Activated CD4-positive, alpha-beta T cell treated with anti-CD3 and anti-CD28 coated beads, Interleukin-2, Interleukin-6, amounts not matched to agents 100 ng/mL and 50 ng/mL, durations not matched to agents 16 hours and 8 hours (primary cell): ENCODE measurements at places on chromosomes 4 and X.
A peak's percentile ranks its signal among the peaks of the same experiment; 100 is the strongest.

DNA sequence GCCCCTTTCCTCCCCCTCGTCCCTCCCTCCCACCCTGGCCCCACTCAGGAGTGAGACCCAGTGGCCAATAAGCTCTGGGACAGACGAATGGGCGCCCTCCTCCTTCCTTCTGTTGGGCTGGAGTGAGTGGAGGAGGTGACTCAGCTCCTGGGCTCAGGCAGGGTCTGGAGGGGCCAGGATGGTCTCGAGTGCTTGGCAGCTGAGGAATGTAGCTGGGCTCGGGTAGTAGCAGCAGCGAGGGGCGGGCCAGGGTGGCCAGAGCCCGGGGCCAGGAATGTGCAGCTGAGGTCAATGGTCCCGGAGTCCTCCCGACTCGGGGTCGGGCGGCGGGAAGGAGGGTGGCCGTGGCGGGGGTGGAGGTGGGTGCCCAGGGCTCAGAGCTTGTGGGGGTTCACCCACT is 15.0 kb downstream of the G6PD start:
- DNase-seq: no peak

DNA sequence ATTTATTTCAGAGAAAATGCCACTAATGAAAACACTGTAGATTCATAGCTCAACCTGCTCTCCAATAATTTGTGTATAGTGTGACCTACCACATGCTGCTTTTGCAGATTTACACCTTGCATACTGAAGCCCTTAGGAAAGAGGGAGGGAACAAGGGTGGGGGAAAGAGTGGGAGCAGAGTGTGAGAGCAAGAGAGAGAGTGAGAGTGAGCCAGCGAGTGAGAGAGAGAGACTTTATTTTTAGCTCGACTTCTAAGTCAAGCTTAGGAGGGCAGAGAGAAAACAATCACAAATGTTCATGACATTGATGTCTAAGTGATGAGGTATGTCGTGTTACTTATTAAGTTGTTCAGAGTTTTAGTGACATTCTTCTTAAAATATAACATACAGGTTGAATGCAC is 112.5 kb upstream of the HAND2 start:
- DNase-seq: no peak

DNA sequence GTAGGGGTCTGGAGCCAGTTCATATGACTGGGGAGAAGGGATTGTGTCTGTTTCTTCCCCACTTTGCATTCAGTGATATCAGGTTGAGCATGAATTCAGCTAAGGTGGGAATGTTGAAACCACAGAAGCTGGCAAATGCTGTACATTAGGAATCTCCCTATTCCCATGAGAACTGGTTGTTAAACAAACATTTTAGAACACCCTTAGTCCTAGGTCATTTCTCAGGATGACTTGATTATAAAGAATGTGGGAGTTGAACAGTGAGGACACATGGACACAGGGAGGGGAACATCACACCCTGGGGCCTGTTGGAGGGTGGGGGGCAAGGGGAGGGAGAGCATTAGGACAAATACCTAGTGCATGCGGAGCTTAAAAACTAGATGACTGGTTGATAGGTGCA is 62.6 kb upstream of the LIMCH1 start:
- DNase-seq: no peak

- DNase-seq: peak; percentile 48
These were observed 24.6 kb upstream of the CD40LG start for GRCh38 chrX:136623396-136623795.

- no peak for DNase-seq
These were observed 259.5 kb upstream of the BOD1L1 start for GRCh38 chr4:13887010-13887409.

GRCh38 chr4:156294577-156294976 is 340.9 kb upstream of the CTSO start:
- peak; percentile 3 for DNase-seq

DNA sequence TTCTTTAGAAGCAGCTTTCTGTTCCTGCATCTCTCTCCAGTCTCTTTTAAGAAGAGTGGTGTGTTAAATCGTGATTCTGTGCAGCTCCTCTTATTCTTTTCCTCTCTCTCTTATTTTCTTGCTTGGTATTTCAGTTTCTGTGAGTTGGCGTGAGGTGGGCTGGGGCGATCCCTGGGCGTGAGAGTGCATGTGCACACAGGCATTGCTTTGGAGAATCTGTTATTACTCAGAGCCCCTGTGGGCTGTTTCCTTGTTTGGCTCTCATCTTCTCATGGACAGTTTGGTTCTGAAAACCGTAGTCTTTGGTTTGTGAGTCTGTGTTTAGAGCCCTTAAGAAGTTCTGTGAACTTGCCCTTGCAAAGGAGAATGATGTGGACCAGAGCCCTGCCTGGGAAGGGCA is 97.2 kb upstream of the CLNK start:
- no peak for DNase-seq

- no peak for DNase-seq
These were observed 2.2 kb upstream of the DCUN1D4 start for GRCh38 chr4:51840781-51841180.

DNA sequence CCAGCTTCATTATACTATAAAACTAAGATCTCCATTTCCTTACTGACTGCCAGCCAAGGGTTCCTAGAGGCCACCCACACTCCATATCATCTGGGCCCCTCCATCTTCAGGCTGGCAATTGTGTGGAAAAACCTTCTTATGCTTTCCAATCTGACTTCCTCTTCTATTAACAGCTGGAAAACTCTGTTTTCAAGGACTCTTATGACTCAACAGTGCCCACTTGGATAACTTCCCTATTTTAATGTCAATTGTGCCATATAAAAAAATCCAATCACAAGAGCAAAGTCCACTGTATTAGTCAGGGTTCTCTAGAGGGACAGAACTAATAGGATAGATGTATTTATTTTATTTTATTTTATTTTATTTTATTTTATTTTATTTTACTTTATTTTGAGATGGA is 41.0 kb upstream of the CPEB2 start:
- DNase-seq: no peak

- DNase-seq: no peak
These were observed 74.4 kb upstream of the IRF2 start for GRCh38 chr4:184548648-184549341.

GRCh38 chr4:142128529-142128928 is 492.1 kb downstream of the IL15 start:
- DNase-seq: no peak

DNA sequence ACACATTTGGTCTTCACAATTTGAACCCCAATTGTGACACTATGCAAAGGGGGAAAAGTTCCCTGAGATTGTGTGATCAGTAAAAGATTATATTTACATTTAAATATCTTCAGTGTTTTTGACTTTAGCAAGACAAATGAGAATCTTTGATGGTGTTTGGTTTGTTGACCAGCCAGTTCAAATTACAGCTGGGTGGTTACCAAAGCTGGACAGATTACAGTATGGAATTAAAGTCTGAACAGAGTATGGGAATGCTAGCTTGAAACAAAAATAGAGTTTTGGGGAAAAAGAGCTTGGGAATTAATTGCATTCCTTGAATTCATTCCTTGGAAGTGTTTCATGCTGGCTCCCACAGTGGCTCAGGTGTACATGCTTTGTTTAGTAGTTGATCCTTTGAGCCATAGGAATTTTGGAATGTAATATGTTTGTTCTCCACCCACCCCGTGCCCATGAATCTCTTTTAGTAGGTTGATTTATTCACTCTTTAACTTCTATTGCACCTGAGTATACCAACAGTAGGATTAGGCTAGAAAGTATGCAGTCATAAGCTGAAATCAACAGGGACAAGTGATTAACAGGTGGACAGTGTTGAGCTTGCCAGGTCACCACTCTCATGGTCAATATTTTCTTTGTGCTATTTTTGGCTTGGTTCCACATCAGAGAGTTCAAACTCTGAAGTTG is 81.1 kb upstream of the HELT start:
- no peak for DNase-seq

GRCh38 chrX:13652287-13652793 is 601 bp upstream of the TCEANC start:
- DNase-seq: no peak

- no peak for DNase-seq
These were observed 372.7 kb upstream of the BOD1L1 start for GRCh38 chr4:14000091-14000814.

GRCh38 chrX:46376246-46376885 is 168.9 kb downstream of the ZNF674 start:
- peak; percentile 44 for DNase-seq

- no peak for DNase-seq
These were observed 32.1 kb upstream of the RAPGEF2 start for GRCh38 chr4:159070742-159071141.

GRCh38 chr4:93461541-93461940 is 367.0 kb upstream of the ATOH1 start:
- DNase-seq: no peak

DNA sequence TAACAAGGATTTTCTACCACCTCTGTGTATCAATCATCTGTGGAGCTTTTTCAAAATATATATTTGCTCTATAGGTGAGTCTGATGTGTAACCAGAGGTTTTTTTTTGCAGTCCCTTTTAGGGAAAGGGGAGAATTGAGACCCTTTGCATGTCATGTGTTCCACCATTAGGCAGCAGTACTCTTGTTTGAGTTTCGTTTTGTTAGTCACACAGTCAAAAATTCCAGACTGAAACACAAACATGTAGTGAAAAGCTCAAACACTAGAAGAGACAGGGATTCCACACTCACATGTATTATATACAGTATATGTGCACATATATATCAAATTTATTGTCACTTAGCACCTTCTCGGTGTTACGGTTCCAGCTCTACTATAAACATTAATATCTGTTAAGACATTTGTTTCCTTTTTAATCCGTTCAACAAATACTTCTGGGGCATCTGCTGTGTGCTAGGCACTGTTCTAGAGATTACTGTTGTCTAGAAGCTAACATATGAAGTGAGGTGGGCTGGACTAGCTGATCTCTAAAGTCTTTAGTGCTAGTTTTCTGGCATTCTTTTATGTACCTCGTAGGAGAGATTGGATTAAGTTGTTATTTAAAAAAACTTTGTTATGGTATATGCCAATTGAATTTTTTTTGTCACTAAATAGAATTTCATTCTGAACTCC is 5.5 kb downstream of the USP9X start:
- peak; percentile 16 for DNase-seq

DNA sequence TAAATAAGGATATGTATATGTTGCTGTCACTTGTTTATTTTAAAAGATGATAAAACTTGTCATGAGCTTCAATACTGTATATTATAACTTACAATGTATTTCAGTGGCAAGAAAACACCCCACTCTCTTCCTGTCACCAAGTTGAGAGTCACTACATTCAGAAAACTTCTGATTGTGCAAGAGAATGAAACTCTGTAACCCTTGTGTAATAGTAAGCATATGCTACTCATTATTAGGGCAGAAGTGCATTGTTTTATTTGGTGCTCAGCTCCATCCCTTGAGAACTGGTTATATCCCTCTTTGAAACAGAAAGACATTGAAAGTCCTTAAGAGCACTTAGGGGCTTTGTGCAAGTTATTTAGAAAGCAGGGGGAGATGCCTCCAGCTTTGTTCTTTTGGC is 594.5 kb downstream of the ARAP2 start:
- DNase-seq: no peak

GRCh38 chr4:31748382-31748781 is 1028.2 kb downstream of the PCDH7 start:
- no peak for DNase-seq

GRCh38 chr4:2333356-2333841 is 71.5 kb upstream of the MXD4 start:
- DNase-seq: no peak

DNA sequence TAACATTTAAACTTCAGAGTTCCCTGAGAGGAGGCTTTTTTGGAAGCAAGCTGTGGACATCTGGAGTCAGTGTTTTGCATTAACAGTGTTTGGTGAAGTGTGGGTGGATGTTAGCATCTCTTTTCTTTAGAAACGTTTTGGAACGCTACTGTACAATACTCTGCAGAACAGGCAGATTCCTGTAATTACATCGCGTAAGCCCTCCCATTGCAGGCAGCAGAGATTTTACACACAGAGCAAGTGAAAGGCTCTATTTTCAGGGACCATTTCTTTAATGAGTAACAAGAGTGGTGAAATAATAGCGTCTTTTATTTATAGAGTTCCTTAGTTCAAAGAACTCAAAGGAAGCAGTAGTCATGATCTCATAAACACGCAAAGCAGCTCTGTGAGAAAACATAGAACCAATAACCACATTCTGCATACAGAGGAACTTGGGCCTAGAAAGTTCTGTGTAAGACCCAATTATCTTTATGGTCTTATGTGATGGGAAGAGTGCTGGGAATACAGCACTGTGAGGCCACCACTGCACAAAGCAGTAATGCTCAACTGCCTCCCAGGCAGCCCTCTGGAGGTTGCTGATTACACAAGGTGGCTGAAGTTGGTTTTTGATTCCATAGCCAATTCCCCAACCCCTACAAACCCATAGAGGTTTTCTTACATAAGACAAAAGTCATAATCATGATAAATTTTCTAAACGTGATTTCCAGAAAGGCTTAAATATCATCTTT is 298.7 kb upstream of the EPHA5 start:
- DNase-seq: no peak

DNA sequence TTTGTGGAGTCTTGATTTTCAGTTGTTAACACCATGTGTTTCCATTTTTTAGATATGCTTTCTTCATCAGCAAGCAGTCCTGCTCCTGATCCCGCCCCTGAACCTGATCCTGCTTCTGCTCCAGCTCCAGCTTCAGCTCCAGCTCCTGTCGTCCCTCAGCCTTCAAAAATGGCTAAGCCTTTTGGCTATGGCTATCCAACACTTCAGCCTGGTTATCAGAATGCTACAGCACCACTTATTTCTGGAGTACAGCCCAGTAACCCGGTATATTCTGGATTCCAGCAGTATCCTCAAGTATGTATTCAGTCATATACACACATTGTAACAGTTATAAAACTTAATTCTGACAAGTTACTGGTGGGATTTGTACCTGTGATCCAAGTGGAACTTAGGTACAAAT is 60.9 kb downstream of the SEC24B start:
- no peak for DNase-seq

GRCh38 chr4:173281406-173282255 is 52.5 kb downstream of the HMGB2 start:
- DNase-seq: no peak

- no peak for DNase-seq
These were observed 7.7 kb upstream of the WDR13 start for GRCh38 chrX:48589482-48590162.

DNA sequence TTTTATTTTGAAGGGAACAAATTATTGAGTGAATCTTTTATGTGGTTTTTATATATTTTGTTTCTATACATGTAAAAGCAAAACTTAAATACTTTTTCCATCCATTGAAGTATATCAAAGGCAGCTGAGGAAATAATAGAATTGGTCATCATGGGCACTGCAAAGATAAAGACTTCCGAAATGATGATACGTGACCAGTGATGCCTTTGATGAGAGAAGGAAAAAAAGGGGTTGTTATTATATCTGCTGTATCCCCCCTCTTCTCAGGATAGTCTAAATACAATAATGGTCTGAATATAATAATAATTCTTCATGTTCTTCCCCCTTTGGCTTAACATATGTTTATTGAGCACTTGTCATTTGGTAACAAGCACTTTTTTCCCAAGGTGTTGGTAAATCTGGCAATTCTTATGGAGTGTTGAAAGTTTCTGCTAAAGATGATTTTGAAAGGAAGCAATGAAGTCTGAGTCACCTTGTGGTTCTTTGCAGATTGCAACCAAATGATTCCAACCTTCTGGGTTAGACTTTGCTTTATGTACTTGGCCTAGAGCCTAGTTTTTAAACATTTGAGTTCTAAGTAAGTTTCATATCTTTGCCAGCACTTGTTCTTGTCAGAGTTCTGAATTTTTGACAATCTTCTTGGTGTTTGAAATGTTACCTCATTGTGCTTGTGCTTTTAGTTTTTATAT is 60.8 kb downstream of the USP9X start:
- DNase-seq: peak; percentile 17
